IPS DF 19.7 (cell line): ENCODE measurements at places on chromosomes 4 and X.

DNA sequence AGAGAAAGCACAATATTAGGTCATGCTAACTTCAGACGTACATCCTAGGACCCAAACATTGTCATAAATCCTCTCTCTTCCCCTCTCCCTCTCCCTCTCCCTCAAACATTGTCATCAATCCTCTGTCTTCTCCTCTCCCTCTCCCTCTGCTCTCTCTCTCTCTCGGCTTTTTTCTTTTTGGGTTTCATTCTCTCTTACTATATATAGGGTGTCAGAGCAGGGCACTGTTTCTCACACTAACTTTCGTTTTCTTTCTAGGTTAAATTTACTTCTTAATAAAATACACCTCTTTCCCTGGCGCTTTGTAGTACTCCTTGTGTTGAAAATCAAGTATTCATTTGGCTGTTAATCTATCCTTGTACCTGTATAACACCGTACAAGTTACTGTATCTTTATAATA, 37.0 kb upstream of the HERC5 start:
- DNase-seq = no peak

DNA sequence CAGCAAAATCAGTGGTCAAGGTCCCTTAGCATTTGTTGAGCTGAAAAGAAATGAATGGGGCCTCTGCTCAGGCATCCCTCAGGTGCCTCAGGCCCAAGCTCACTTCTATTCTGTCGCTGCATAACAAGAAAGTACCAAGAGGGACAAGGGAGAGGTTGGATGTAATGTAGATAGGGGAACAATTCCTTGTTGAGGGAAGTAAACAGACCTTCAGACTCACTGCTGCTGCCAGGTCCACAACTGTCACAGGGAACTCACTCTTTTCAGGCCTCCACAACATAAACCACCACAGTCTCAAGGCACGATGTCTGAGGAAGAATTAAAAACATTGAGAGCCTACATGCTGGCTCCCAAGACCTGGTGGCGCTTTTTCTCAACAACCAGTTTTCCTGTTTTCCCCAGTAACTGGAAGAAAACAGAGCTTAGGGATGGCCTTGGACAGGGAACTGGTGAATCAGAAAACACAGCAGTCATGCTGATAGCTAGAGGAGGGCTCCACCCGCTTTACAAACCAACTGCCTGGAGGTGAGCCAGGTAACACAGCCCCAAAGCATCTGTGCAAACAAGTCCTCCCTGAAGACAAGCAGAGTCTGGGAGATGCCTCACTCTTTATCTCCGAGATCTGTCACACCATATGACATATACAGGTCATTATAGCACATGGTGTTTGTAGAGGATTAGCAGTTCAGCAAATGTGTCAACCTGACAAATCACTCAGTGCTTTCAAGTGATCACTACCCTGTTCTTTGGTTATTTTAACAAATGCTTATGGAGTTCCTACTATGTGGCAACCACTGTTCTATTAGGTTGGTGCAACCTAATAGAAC, 14.3 kb upstream of the AWAT1 start:
- DNase-seq = no peak

DNA sequence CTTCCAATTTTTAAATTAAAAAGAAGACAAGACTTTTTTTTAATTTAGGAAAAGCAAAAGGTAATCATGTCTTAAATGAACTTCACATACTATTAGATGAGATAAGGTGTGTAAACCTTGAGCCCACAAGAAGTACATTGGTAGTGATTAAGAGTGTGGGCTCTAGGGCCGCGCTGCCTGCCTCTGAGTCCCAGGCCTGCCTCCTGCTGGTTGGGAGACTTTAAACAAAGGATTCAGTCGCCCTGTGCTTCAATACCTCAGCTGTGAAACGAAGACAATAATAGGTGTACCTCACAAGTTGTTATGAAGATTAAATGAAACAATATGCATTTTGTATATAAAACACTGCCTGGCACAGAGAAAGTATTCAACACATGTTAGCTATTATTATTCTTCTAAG, 95.9 kb upstream of the MYOZ2 start:
- no peak for DNase-seq

DNA sequence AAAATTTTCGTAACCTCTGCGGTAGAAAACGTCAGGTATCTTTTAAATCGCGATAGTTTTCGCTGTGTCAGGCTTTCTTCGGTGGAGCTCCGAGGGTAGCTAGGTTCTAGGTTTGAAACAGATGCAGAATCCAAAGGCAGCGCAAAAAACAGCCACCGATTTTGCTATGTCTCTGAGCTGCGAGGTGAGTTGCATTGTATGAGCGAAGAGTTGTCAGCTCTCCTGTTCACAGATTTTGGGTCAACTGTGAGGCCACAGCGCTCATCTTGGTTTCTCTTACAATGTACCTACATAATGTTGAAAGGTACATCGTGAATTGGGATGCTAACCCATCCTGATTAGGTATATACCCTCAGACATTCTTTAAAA, 486 bp downstream of the CLCN3 start:
- no peak for DNase-seq

DNA sequence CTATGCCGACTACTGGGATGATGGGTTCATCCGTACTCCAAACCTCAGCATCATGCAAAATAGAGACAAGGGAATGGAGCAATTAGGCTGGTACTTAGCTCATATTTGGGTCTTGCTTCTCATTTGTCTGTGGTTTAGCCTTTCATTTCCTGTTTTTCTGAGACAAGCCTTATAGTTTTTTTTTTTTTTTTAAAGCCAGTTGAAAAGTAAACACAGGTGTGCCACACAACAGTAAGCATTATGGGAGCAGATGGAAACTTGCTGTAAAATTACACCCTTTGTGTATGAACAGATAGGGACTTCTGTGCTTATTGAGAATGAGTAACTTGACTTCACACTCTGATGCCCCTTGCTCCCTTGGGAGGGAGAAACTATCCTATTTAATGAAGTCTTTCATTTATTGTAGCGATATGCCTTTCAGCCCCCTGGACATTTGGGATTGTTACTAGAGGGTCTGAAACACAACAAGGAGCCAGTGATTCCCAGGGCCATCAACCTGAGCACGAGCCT, 13.7 kb downstream of the RASSF6 start:
- no peak for DNase-seq

DNA sequence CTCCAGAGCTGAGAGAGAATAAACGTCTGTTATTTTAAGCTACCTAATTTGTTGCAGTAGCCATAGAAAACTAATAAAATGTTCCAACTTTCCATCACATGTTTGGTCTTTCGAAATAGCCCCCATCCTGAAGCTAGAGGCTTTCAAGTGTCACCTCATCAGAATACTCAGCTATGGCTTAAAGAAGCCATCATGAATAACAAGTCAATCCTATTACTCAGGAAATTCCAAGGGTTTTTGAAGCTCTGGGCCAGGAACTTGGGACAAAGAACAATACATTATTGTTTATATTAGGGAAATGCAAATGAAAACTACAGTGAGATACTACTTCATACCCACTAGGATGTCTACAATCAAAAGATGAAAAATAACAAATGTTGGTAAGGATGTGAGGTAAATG, 42.2 kb downstream of the TBCK start:
- no peak for DNase-seq

GRCh38 chr4:37847311-37847884, 20.9 kb downstream of the PGM2 start:
- DNase-seq = no peak

GRCh38 chr4:181008164-181008563, 1235.0 kb upstream of the TENM3 start:
- DNase-seq = no peak

GRCh38 chr4:105631818-105632400, 76.6 kb downstream of the INTS12 start:
- no peak for DNase-seq

- DNase-seq = no peak
Observed at GRCh38 chr4:21118301-21118700, 418.0 kb downstream of the PACRGL start.

GRCh38 chr4:110610940-110611831, 11.7 kb downstream of the PITX2 start:
- no peak for DNase-seq

- DNase-seq = no peak
Observed at GRCh38 chrX:136711147-136711546, 63.2 kb downstream of the CD40LG start.

DNA sequence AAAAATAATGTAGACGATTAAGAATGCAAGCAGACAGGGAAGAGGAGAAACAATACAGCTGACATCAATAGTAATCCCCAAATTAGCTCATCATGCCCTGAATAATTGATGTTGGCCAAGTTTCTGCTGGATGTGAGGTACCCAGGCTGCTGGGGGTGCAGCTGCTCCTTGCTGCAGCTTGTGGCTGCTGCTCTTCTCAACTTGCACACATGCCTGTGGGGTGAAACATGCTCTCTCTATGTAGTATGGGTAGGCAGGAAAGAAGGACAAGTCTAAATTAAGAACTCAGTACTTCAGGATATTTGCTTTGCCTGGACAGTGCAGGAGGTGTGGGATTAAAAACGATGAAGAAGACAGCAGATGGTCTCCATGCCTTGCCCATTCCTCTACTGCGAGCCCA, 16.7 kb downstream of the EDA2R start:
- DNase-seq = no peak

- DNase-seq = no peak
Observed at GRCh38 chrX:43448688-43449087, 207.4 kb upstream of the MAOA start.

DNA sequence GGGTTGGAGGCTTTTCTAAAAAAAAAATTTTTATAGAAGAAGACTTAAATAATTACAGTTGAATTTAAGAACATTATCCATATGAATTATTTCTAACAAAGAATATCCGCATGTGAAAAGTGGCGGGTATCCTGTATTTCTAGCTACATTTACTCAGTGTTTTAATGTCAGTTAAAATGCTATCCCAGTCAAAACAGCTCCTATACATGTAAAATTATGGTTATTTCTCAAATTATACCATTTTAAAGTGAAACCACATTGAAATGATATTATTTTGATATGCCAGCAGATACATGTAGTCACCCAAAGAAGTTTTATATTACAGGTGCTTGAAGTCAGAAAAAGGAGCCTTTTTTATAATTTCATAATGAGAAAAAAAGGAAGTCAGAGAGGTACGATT, 168.5 kb upstream of the ATOH1 start:
- DNase-seq = no peak

DNA sequence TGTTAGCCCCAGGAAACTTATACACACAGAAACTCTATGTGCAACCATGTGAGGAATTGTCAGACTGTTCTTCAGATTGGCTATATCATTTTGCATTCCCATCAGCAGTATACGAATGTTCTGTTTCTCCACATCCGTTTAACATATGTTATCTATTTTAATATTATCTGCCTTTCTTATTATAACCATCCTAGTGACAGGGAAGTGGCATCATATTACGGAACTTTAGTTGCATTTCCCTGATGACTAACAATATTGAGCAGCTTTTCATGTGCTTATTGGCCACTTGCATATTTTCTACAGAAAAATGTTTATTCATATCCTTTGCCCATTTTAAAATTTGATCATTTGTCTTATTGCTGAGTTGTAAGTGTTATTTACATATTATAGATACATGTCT, 36.5 kb upstream of the IL15 start:
- no peak for DNase-seq

- DNase-seq = no peak
Observed at GRCh38 chr4:14178421-14178820, 550.9 kb upstream of the BOD1L1 start.

DNA sequence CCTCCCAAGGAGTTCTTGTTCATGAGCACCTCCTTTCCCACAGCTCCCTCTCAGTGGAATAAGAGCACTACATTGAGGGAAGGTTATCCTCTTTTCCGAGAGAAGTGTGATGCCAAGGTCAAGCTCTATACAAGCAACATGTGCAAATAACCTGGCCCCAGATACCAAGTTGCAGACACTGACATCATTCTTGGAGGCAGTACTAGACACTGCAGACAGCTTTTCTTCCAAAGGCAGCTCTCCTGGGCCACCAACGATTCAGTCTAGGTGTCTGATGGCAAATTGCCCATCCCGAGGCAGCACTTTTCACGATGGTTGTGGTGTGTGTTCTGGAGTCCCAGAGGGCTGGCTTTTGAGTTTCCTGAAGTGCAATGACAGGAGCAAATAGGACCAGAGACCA, 384.9 kb downstream of the TLL1 start:
- DNase-seq = no peak

DNA sequence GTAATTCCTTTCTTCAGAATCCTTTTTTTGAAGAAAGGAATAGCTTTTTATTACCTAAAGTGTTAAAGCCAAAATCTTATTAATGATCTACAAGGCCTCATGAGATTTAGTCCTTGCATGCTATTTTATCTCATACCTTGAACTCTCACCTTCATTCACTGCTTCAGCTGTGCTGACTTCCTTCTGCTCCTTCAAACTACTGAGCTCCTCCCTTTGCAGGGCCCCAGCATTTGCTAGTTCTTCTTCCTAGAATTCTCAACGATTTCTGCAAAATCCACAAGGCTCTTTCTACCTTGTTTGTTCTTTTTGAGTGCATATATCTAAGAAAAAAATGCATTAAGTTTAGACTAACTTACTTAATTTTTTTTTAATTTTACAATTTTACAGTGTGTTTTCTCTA, 619.5 kb downstream of the EPHA5 start:
- DNase-seq = no peak

DNA sequence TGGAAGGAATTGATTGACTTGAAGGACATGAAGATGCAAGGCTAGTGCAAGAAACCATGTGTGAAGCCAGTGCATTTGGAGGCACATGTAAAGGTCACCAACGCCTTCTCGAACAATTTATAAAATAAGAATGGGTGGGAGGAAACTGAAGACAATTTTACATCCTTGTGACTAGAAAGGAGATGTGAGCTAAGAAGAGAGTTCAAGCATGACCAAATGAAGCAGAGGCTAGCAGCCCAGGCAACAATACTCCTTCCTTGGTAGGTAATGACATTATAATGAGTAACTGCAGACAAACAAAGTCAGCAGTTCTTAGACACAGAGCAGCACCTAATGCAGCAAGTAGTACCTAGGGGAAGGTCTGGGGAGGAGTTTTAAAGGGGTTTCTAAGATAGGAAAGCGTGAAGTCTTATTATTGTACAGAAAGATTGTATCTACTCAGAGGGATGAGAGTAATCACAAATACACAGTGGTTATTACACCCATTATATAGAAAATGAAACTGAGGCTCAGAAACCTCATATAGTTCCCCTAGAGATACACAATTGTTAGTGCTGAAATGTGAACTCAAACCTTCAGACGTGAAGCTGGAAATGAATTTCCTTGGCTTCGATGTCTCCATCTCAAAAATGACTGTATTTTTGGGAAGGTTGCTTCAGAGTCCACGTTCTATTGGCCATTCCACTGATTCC, 56.1 kb downstream of the ATXN3L start:
- no peak for DNase-seq

GRCh38 chrX:119292445-119292844, 56.4 kb downstream of the PGRMC1 start:
- DNase-seq = no peak
